ENCODE measurements at places on chromosomes 16 and 17. TPM values are rescaled to one million over a fixed set of nuclear protein-coding genes. Genes with fewer than 3 reads are reported as not detected.

- no peak for DNase-seq
Measured at GRCh38 chr17:48494335-48494734, 36.5 kb downstream of the HOXB1 start.

Gene PGP
- total RNA-seq, result 11.3 TPM

GRCh38 chr17:35372846-35373533 lies 431 bp downstream of the SLFN11 start:
- no peak for DNase-seq

DNA sequence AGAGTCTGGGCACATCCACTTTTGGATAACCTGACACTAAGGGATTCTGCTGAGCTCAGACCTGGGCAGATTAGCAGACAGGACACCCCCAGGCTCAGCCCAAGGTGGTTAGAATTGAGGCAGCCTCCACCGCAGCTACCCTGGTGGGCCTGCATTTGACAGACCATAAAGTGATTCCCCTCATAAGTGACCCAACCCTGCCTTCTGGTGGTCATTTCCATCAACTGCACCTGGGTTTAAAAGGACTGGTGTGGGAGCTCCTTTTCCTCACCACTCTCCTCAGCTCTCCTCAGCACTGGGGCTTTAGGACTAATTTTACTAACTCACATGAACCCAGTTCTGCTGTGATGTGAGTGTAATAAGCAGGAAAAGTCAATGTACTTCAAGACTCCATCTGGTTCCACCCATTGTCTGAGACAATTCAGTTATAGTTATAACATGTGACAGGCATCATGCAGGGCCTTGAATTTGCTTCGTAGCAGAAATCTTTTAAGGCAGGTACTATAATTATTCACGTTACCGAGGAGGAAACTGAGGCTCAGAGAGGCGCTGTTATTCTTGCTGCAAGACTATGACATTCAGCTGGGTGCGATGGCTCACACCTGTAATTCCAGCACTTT lies 42.5 kb downstream of the MYH3 start:
- no peak for DNase-seq

- DNase-seq, result no peak
Measured at GRCh38 chr16:48269011-48269410, 21.7 kb upstream of the ABCC11 start.

DNA sequence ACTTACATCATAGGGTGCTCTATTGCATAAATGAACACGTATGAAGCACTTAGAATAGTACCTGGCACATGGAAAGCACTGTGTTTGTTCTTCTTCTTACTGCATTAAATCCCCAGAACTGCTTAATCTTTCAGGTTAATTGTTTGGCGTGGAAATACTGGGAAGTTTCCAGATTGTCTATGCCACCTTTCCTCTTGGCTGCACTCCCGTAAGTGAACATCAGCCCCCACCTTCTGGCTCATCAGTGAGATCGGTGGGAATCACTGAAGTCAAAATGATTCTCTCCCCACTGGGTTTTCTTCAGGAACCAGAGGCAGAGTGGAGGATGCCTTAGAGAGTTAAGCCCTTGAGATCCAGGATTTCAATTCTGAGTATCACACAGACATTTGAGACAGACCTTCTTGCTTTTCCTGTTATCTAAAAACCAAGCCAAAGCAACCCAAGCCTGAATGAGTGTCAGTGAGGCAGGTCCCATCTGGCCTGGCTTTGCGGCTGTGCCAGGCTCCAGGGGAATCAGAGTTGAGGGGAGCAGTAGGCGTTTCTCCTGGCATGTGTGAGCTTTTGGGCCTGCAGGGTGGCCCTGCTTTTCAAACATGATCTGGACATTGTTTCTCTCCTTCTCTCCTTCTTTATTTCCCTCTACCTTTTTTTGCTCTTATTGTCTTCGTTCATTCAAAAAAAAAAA lies 59.1 kb downstream of the OTOA start:
- DNase-seq, result no peak

Gene KRT24
- total RNA-seq, result 0.52 TPM

DNA sequence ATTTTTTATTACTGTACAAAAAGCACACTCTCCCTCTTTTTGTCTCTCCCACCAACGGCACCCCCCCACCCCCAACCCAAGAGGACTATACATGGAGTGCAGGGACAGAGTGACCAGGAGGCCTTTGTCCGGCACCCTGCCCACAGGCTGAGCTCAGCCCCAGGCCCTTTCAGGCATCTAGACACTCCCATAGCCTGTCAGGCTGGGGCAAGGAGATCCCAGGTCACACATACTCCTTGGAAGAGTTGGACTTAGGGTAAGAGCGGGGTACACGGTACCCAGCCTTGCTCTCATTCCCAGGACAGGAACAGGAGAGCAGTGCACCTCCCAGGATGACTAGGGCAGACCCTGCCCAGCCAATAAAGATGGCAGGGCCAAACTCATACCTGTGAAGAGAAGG lies 2.1 kb downstream of the CLDN7 start:
- no peak for DNase-seq

DNA sequence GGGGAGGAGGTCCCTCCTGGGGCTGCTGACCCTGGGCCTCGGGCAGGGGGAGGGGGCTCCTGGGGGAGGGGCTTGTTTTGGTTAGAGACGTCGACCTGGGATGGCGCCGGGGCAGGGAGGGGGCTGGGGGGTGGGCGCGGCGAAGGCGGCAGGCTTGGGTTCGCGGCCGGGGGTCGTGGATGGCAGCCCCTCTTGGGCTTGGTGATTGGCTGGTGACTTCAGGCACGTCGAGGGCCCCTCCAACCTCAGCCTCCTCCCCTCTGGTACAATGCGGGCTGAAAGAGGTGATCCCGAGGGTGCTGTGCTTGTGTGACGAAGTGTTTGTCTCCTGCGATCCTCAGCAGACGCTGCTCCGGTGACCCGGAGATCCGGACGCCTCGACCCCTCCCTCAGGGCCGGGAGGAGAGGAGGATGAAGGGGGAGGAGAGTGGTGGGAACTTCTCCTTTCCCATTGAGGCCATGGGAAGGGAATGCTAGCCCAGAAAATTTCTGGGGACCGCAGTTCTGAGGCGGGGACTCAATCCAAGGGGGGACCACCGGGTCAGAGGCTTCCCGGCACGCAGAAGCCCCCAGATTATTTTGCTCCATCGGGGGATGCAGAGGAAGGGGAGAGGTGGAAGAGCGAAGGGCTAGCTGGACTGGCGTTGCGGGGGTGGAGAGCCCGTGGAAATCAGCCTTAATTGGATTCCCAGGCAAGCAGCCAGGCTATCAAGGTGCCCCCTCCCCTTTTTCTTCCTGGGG lies 43.9 kb downstream of the RAI1 start:
- no peak for DNase-seq

DNA sequence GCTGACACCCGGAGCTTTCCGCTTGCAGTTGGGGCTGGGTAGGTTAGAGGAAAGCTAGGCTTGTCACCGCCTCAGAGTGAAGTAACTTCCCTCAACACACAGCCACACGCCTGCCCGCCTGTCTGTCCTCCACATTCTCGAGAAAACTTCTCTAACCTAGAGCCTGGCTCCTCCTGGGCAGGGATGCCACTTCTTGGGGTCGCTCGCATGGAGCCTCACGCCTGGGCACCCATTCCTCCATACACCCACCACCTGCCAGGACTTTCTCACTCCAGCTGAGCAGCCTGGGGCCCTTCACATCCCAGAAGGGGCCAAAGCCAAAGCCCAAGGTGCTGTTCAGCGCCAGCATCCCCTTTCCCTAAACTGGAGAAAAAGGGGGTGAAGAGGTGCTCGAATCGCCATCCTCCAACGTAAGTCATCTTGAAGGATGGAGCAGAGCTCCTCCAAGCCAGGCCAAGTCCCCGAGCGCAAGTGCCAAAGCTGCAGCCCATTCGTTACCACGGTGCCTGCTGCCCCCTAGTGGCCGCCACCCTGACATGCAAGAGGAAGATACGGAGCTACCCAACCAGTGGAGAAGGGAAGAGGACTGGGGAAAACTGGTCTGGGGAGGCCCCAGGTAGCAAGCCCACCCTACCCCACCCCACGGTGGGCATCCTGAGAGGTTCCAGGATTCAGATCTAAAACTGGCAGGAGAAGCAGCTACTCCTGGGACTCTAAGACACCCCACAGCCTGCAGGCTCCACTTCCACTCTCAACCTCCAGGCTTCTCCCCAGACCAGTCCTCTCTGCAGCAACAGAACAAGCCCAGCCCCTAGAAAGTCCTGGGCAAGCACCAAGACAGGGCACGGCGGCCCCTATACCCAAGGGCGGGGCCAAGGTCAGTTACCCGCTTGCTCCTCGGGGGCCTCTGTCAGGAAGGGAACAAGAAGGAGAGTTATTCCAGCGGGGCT lies 63.1 kb downstream of the MYO18A start:
- peak; percentile 73 for DNase-seq

DNA sequence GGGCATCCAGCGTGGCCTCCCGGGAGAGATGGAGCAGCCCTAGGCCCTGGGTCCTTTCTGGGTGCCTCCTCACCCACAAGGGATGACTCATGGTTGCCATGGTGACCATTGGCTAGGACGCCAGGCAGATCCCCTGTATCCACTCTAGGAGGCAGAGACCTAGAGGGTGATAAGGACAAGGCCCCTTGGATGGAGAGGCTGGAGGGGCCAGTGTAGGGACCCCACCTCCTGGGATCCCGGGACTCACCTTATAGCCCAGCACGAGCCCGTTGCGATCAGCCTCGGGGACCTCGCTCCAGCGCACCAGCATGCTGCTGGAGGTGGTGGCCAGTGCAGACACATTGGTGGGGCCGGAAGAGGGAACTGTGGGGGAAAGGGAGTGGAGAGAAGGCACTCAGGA lies 82.2 kb upstream of the CDC42EP4 start:
- no peak for DNase-seq

GRCh38 chr17:49447628-49448302 lies 33.1 kb upstream of the PHB1 start:
- DNase-seq, result no peak

Gene EVPLL
- total RNA-seq, result 2.1 TPM

DNA sequence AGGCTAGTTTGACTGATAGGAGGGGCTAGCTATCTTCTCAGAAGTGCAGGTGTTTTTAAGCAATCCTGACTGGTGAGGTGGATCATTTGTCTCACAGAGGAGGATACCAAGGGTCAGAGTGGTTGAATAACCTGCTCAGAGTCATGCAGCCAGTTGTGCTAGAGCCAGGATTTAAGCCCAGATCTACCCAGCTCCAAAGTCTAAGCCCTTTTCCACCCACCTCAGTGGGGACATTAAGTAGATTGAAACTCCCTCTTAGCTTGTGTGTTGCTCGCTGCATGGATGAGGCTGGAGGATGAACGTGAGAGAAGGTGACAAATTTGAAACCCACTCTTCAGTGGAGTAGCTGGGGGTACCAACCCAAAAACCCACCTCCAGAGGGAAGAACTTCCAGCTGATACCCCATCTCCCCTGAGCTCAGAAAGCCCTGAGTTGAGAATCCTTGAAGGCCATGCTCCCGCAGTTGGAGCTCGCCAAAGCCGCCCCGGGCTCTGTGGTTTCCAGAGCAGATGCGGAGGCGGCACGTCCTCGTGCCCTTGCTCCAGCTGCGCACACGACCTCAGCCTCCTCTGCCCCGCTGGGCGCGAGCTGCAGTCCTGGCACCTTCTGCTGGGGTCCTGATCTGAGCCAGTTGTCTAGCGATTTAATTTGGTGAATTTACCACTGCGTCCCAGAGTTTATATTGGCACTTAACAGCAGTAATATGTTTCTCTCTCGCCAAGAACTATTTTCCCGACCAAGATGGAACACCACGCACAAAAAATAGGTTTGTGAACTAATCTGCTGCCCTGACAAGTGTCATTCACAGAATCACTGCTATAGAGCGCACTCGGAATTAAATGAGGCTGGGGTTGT lies 159.5 kb downstream of the CCDC182 start:
- no peak for DNase-seq

DNA sequence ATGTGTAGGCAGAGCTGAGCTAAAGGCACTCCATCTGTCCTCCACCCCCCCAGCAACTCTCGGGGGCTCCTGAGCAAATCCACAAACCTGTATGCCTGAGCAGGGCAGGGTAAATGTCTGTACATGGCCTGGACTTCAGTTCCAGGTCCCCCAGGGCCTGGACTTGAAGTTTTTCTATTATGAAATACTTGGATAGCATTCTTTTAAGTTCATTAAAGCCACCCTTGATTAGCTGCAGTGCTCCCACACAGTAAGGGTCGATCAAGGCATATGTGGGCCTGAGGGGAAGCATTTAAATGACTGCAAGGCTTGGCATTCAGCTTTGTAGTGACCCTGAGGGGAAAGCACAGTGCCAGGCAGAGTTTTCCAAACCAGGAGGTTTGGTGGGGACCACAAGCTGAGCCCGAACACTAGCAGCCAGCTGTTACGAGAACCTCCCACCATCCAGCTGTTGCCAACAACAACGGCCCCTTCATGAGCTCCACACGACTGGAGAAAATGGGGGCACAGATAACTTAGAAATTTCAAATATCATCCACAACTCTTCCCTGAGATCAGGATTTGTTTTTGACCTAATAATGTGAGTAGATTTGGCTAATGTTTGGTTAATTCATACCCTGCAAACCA lies 6.7 kb downstream of the FAM117A start:
- DNase-seq, result no peak

Gene EVPL
- total RNA-seq, result 84.2 TPM

DNA sequence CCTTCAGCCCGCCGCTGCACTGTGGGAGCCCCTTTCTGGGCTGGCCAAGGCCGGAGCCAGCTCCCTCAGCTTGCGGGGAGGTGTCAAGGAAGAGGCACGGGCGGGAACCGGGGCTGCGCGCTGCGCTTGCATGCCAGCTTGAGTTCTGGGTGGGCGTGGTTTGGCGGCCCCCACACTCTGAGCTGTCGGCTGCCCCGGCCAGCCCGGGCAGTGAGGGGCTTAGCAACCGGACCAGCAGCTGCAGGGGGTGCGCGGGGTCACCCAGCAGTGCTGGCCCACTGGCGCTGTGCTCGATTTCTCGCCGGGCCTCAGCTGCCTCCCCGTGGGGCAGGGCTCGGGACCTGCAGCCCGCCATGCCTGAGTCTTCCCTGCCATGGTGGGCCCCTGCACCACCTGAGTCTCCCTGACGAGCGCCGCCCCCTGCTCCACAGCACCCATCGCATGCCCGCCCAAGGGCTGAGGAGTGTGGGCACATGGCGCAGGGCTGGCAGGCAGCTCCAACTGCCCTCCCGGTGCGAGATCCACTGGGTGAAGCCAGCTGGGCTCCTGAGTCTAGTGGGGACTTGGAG lies 17.0 kb downstream of the PRR11 start:
- DNase-seq, result no peak

Gene AXIN2
- 11.8 TPM for total RNA-seq
